Metanephros (tissue), 2 donors: ENCODE measurements at places on chromosomes 4 and X. TPM values are rescaled to one million over a fixed set of nuclear protein-coding genes. Genes with fewer than 3 reads are reported as not detected.

Gene SAGE1
- total RNA-seq, result not detected

Gene FAM53A
- total RNA-seq, result 3.7 TPM

Gene GAB3
- total RNA-seq, result 5.3 TPM

Gene MYOZ2
- total RNA-seq, result 10.6 TPM

Gene GABRB1
- total RNA-seq, result 2.6 TPM

Gene USP27X
- 6.7 TPM for total RNA-seq

Gene CLNK
- total RNA-seq, result 0.93 TPM

Gene DKK2
- 6.1 TPM for total RNA-seq

Gene SCRG1
- total RNA-seq, result not detected

Gene CXCL10
- total RNA-seq, result 3.3 TPM

Gene PTCHD1
- 0.76 TPM for total RNA-seq

Gene ARHGAP36
- 36.8 TPM for total RNA-seq

Gene TBL1X
- total RNA-seq, result 38.9 TPM

Gene SPARCL1
- 46.2 TPM for total RNA-seq

Gene STBD1
- 15.4 TPM for total RNA-seq

Gene HSFX3
- total RNA-seq, result not detected

Gene TMPRSS11E
- 0.18 TPM for total RNA-seq

Gene IL3RA
- 6.2 TPM for total RNA-seq

Gene GSPT2
- total RNA-seq, result 9.0 TPM

Gene SH2D1A
- total RNA-seq, result 0.47 TPM

Gene FAM47E
- 11.1 TPM for total RNA-seq

Gene FGD1
- total RNA-seq, result 15.0 TPM

Gene HELT
- total RNA-seq, result not detected

Gene QDPR
- total RNA-seq, result 37.7 TPM

Gene SSX2B
- 0.35 TPM for total RNA-seq

Gene ZNF630
- 3.4 TPM for total RNA-seq

Gene SMPX
- 73.3 TPM for total RNA-seq

Gene DSPP
- not detected for total RNA-seq

Gene IL2
- not detected for total RNA-seq

Gene ZBTB33
- total RNA-seq, result 16.7 TPM

Gene TECRL
- 5.8 TPM for total RNA-seq

Gene GCNA
- total RNA-seq, result 2.6 TPM

Gene PAPSS1
- 63.5 TPM for total RNA-seq

Gene FAM47A
- not detected for total RNA-seq

Gene MAP3K15
- 5.0 TPM for total RNA-seq

Gene PFKFB1
- total RNA-seq, result 0.70 TPM
